ENCODE measurements at places on chromosomes 11 and 22. TPM values are rescaled to one million over a fixed set of nuclear protein-coding genes. Genes with fewer than 3 reads are reported as not detected.

The CATSPER1 gene
- total RNA-seq: 0.51 TPM

The MS4A3 gene
- total RNA-seq: not detected

The MN1 gene
- 10.2 TPM for total RNA-seq

The PRG2 gene
- 0.45 TPM for total RNA-seq

The PDXP gene
- 8.5 TPM for total RNA-seq

The IL10RA gene
- total RNA-seq: 32.1 TPM

The PLEKHA7 gene
- total RNA-seq: 43.2 TPM

The TMEM45B gene
- 0.87 TPM for total RNA-seq

The OR52A1 gene
- total RNA-seq: not detected

The CCDC116 gene
- 0.39 TPM for total RNA-seq

The SRSF8 gene
- total RNA-seq: 32.7 TPM

GRCh38 chr11:77467993-77468392 lies 5.9 kb downstream of the PAK1 start:
- DNase-seq: no peak

DNA sequence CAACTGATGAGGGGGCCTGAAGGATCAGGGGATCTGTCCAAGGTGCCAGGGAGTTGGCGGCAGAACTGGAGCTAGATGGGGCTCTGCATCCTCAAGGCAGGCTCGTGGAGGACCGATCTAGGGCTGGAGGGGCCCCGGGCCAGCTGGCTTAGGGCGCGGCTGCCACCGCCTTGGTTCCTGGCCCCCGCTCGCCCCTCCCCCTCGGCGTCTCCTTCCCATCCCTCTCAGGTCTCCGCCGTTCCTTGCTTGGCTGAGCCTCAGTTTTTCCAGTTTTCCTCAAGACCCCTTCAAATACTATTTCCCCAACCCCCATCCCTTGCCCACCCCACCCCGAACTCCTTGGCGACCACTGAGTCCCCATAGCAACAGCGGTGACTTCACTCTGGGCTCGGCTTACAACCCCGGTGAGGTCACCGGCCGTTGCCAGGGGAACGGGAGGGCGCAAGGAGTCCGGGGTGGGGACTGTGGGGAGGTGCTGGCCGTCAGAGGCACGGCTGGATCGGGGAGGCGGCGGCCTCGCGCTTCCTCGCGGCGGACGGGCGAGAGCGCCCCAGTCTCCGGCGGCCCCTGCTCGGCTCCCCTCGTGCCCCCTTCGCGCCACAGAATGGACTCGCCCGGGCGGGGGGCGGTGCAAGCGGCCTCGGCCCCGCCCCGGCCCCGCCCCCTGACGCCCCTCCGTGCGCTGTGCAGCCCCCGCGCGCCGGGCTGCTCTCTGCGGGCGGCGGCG lies 7.5 kb downstream of the FREY1 start:
- DNase-seq: peak; percentile 93

- DNase-seq: no peak
Observed at GRCh38 chr11:6646918-6647679, 8.5 kb downstream of the DCHS1 start.

GRCh38 chr11:124884869-124885479 lies 12.7 kb downstream of the ROBO4 start:
- peak; percentile 76 for DNase-seq

- DNase-seq: no peak
Observed at GRCh38 chr11:109291553-109291952, 130.4 kb upstream of the C11orf87 start.

- no peak for DNase-seq
Observed at GRCh38 chr11:28756977-28757376, 648.8 kb downstream of the METTL15 start.

DNA sequence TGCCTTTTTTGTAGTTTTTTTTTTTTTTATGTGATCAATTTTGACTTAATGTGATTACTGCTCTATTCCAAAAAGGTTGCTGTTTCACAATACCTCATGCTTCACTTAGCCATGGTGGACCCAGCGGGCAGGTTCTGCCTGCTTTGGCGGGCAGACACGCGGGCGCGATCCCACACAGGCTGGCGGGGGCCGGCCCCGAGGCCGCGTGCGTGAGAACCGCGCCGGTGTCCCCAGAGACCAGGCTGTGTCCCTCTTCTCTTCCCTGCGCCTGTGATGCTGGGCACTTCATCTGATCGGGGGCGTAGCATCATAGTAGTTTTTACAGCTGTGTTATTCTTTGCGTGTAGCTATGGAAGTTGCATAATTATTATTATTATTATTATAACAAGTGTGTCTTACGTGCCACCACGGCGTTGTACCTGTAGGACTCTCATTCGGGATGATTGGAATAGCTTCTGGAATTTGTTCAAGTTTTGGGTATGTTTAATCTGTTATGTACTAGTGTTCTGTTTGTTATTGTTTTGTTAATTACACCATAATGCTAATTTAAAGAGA lies 12.5 kb downstream of the CCND1 start:
- DNase-seq: no peak

DNA sequence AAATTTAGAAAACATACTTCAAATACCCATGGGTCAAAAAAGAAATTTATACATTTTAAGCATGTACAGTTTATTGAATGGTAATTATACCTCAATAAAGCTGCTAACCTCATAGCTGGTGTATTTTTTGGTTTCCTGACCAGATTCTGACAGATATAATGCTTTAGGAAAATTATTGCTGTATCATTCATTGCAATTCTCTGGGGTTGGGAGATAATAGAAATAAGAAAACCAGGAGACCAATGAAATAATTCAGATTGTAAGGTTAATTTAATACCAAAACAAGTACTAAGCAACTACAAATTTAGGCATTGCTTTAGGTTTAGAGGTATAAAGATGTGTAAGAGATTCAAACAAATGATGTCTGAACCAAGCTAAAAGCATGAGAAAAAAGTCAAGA lies 120.1 kb downstream of the ENTHD1 start:
- no peak for DNase-seq

DNA sequence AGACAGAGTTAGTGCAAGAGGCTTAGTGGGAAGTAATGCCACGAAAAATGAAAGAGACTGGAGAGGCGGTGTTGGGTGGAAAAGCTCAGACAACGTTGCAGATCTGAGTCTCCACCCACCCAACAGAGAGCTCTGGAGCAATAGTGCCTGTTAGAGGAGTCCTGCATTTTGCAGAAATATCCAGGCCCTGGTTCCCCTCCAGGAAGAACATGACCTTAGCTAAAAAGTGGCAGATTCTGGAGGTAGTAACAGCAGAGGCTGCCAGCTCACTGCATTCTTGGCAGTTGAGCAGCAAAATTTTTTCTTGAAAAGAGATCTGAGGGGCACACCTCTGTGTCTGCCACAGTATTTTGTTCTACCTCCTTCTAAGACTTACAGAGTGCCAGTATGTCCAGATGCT lies 27.7 kb upstream of the BIRC3 start:
- no peak for DNase-seq

DNA sequence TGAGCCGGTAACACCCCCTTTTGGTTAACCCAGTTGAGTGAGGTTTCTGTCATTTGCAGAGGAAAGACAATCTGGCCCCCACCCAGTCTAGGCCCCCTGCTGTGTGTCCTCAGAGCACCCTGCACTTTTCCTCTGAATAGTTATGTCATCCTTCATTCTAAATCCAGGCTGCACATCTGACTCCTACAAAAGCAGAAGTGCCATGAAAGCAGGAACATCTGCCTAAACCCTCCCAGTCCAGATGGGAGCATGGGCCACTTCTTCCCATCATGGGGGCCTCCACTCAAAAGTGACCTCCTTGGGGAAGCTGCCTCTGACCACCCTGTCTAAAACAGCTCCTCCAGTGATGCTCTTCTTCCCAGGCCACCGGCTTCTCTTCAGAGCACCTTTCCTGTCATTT lies 53.7 kb upstream of the HMGXB4 start:
- DNase-seq: no peak

GRCh38 chr11:125943661-125944349 lies 2.0 kb upstream of the VSIG10L2 start:
- peak; percentile 28 for DNase-seq

- DNase-seq: no peak
Observed at GRCh38 chr11:86177302-86177701, 67.3 kb upstream of the EED start.

DNA sequence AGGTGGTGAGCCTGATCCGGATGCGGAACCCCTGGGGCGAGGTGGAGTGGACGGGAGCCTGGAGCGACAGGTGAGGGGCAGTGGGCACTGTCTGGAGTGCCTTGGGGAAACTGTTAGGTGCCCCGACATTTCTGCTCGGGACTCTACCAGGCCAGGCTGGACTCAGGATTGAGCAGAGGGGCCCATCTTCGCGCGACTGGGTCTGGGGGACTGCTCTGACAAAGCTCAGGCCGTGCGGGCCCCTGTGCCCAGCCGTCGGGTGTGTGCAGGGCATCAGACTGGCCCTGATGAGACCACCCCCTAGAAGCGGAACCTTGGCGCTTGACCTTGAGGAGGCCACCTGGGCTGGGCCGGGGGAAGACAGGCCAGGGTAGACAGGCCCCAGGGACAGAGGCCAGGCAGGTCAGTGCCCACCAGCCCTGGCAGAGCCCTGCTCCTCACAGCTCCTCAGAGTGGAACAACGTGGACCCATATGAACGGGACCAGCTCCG lies 6.3 kb downstream of the CAPN1 start:
- peak; percentile 87 for DNase-seq

DNA sequence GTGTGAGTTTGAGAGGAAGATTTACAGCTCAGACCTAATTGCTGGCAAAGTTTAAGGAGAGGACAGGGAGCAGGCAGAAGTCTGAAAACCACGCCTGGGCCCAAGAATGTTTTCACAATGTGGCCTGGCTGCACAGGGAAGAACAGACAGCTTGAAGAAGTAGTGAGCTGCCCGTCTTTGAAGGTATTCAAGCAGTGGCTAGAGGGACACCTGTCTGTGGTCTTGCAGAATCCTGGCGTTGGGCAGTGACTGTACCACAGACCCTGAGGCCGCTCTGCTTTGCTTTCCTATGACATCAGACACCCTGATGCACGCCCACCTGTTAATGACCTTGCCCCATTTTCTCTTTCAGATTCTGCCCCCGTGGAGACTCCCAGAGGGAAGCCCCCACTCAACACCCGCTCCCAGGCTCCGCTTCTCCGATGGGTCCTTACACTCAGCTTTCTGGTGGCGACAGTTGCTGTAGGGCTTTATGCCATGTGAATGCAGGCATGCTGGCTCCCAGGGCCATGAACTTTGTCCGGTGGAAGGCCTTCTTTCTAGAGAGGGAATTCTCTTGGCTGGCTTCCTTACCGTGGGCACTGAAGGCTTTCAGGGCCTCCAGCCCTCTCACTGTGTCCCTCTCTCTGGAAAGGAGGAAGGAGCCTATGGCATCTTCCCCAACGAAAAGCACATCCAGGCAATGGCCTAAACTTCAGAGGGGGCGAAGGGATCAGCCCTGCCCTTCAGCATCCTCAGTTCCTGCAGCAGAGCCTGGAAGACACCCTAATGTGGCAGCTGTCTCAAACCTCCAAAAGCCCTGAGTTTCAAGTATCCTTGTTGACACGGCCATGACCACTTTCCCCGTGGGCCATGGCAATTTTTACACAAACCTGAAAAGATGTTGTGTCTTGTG lies 6.6 kb upstream of the MCM5 start:
- DNase-seq: no peak

- DNase-seq: no peak
Observed at GRCh38 chr22:42939451-42939881, 75.5 kb downstream of the PACSIN2 start.

DNA sequence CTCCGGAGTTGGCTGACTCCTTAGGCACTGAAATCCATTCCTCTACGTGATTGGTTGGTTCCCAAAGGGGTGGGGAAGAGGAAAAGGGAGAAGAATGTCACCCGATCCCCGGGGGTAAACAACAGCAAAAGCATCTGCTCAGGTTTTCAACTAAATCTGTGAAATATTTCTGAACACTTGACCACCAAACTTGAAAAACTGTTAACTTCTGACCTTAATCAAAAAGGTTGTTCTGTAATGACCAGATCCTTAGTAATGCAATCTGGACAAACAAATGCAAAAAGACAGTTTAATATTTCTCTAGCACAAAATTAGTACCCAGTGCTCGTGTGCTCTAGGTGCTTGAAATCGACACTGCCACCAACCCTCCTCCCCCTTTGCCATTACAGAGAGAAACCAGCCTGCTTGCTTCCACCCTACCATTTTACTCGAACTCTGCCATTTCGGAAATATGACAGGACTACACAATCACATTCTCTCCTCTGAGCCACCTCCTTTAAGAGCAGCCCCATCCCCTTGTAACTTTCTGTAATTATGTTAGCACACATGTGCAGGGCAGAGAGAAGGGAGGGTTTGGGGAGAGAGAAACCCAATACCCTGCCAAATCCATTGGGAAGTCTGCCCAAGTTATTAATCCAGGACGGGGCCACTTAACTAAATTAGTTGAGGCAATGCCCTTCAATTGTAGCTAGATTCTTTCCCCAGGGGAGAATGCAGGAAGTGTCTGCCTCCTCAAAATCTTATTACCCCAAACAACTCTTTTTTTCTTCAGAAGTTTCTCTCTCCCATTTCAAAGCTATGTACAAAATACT lies 113.8 kb downstream of the RBFOX2 start:
- DNase-seq: no peak

DNA sequence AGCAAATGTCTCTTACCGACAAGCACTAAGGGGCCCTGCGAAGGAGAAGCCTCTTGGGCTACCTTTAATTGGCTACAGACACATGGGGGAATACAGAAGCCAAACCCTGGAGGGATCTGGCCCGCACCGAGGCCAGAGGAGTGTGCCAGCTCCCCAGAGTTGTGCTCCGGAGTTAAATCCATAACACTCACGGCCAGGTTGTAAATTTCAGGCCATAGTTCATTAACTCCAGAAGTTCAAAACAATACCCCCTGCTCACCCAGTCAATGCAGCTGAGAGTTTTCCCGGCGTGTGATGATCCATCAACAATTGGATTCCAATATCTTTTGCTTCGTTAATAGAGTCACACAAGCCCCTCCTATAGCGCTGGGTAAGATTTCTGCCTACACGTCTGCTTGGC lies 371.5 kb downstream of the NXPE2 start:
- DNase-seq: no peak

GRCh38 chr11:1163911-1164735 lies 6.4 kb downstream of the MUC5AC start:
- DNase-seq: peak; percentile 88

- DNase-seq: no peak
Observed at GRCh38 chr11:66745356-66746235, 16.6 kb upstream of the SPTBN2 start.

DNA sequence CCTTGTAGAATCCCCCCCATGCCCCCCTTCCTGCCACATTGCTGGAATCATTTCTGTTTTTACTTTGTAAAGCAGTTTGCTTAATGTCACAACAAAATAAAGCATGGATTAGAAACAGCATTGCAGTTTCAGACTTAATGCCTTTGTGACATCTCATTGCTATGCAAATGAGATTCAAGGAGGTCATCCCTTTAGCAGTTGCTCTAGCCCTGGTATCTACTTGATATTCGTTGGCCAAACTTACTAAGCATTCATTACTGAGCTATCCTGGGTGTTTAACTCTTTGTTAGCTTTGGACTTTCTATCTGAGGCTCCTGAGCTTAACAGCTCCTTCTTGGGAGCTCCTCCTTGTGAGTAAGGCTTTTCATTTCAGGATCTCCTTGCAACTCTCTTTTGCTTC lies 16.3 kb downstream of the FAT3 start:
- no peak for DNase-seq

DNA sequence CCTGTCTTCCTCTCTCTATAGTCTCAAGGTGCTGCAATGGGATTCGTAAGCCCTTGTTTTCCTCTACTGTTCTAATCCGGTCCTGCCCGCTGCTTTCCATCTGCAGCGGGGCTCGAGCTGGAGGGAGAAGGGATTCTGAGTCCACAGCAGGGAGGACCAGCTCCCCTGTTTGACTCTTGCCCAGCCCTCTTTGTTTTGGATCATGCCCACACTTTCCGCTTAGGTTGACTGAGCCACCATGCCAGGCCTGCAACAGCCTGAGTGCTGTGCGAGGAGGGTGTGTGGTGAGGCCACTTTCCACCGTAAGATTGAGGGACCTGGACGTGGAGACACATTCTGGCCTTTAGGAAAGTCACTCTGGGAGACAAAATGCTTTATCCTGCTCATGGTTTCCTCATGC lies 58.3 kb downstream of the CEP164 start:
- peak; percentile 51 for DNase-seq

Data from mesenteric fat pad (tissue), 1 donor.